ENCODE measurements at places on chromosomes 7 and 10.

DNA sequence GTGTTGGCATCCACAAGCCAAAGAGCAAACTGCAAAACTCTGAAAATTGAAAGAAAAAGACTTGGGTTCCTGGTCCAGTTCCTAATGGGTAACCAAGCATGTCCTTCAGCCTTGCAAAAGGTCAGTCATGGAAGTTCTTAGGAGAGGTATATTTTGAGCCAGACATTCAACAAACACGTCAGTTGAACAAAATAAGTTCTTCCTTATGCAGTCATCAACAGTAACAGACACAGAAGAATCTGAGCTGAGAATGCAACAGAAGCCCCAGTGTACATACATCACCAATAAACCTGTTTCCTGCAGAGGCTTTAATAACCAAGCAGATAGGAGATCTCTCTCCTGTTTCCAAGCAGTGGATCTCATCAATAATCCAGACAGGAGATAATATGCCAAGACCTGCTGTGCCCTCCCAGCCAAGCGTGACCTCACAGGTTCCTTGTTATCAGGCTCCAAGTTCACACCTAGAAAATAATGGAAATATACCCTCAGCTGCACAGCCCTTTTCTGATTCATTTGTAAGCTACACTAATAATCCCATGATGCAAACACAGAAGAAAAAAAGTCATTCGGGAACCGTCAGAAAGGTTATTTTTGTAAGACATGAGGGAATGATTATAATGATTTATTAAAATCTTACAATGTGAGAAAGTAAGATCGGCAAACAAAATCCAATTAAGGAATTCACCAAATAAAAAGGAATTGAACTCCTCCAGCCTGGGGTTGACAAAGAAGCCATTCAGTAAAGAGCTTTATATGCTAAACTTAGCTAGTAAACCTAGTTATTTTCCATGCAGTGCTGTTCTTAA lies 90.7 kb downstream of the DGKI start:
- peak; percentile 2 for DNase-seq

DNA sequence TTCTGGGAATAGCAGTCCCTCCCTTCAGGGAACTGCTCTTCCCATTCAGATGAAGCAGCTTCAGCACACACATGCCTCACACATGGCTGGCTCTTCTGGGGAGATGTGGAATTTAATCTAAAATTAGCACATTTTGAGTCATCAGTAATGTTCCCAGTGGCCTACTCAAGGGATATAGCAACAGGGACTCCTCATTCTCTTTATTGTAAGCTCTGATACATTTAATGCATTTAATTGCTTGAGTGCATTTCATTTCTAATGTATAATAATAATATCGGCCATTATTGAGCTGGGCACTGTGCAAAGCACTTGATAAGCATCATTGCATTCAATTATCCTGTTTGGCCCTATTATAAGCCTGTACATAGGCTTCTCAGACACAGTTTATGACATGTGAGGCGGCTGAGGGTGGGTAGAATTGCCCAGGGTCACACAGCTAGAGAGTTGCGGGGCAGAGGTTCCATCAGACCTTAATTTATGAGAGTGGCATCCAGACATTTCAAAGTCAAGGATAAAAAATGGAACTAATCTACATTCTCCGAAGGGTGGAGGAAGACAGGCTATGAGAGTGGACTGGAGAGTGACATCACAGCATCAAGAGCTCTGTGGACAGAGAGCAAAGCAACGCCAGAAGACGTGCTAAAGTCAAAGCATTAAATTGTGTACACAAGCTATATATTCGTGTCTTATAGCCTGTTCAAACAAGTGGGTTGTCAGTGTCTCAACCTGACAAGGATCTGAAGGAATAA lies 76.8 kb downstream of the LANCL2 start:
- no peak for DNase-seq

DNA sequence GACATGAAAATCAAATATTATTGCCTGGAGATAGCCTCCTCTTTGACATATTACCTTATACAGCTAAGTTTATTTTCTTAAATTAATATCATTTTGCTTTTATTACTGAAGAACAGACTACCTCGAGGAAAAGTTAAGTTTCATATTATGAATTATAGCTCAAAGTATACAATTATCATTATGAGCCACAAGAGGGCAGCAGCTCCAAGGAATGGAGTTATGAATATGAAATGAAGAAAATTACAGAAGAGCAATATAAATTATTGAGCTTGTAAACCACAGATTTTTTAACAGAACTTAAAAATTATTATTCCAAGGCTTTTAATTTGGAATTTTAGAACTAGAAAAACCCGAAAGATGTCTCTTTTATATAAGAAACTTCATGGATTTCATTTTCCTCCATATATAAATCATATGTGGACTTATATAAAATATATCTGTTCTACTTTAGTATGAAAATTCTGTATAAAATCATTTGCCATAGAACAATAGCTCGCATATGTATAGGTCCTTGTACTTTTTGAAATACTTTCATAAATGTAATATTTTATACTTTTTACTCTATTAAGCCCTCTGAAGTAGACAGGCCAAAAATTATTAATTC lies 40.1 kb downstream of the IQUB start:
- DNase-seq = peak; percentile 80

GRCh38 chr7:4074994-4075393 lies 607.1 kb upstream of the FOXK1 start:
- DNase-seq = no peak

DNA sequence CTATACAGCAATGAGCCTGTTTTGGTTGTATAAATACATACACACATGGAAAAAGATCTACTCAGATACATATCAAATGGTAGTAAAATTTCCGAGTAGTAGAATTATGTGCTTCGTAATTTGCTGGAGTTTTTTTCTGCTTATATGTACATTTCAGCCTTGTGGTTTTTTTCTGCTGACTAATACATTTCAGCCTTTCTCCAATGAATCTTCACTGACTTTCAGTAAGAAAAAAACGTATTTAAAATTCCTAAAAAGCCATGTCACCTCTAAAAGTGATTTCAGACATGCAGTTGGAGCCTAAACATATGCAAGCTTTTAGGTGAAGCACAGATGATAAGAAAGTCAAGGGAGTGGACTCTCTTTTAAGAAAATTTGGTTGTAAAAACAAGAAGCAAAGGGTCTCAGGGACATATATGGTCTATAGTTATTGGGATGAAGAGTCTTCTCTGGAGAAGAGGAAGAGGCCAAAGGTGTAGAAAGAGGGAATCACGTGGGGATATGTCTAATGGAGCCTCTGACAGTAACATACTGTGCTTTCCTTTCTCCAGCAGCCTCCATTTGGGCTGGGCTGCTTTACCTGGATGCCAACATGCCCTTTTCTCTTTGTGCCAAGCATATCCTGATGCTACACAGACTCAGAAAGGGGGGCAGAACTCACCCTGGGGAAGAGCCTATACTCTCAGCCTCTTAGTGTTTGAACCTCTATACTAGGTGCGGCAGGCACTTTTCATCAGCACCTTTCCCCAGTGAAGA lies 2.4 kb downstream of the AMPH start:
- no peak for DNase-seq

- DNase-seq = no peak
Observed at GRCh38 chr7:151773797-151774196, 103.1 kb downstream of the PRKAG2 start.

DNA sequence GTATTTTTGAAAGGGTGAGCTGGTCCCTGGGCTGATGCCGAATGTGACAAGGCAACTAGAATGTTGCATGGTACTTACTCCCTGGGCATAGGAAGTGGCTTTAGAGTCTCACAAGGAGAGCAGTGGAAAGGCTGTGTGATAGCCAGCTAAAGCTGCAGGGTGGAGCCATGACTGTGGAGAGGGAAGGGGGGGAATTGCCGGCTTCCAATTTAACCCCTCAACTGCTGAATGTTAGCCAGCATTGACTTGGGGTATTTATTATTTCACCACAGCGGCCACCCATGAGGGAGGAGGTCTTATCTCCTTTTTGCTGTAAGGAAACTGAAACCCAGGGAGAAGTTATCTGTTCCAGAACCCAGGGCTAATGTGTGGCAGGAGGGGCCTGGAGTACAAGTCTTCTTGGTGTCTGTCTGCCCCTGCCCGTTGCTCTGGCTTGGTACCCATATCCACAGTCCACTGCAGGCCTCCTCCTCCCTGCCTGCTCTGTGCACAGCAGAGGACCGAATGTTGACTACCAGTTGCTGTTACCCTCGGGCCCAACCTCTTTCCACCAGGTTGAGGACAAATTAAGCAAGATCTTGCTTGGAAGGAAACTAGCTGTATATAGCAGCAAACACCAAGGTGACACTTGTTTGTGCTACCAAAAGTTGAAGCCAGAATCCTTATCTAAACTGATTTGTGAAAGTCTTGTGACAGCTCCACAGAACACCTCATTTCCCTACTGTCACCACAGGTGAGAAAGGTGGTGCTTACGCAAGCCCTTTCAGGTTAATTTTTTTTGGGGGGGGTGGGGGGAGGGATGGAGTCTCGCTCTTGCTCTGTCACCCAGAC lies 37.6 kb downstream of the WBP1L start:
- DNase-seq = peak; percentile 95

DNA sequence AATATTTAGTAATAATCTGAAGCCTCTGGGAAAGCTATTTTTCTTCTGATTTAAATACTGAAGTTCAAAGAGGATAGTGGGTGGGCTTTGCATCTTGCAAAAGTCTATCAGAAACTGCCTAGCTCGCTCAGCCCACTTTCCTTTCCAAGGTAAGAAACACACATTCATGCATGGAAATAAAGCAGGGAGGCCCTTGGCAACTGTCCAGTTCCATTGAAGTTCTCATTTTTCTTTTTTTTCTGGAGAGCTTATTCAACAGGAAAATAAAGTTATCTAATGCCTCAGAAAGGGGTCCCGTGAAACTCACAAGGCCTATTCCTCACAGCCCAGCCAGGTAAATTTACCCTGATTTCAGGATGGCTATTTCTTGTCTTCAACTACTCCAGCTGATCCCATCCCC lies 654.9 kb downstream of the KCNMA1 start:
- DNase-seq = no peak

GRCh38 chr7:94633014-94633341 lies 23.0 kb downstream of the SGCE start:
- DNase-seq = no peak

DNA sequence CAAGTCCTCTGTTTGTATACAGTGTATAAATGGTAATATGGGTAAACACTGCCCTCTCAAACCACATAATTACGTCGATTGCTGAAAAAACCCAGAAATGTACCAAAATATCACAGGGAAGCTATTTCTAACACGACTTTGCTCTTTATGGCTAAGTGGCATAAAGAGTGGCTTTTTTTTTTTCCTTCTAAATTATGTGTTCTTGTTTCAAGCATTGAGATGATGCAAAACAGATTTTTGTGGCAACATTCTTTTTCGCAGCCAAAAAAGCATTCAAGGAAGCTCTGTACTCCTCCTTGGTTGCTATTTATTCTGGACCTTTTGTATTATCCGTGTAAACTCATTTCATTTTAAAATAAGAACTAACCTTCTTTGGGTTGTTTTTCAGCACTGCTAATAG lies 138.9 kb downstream of the VTI1A start:
- no peak for DNase-seq

DNA sequence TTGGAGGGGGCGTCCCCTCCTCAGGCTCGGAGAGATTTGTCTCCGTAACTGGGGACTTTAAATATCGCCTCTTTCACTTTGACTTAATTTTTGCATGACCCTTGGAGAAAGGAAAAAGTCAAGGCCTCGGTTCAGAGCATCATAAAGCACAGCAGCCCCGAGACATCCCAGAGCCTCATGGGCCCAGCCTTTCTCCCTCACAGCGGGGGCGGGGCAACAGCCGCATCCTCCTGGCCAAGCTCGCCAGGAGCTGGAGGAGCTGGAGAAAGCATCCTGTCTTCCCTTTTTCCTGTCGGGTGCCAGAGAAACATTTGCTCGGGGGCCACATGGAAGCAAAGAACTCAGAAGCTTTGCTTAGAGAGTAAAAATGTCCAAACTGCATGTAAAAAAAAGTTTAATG lies 43.6 kb upstream of the DPYSL4 start:
- DNase-seq = no peak

DNA sequence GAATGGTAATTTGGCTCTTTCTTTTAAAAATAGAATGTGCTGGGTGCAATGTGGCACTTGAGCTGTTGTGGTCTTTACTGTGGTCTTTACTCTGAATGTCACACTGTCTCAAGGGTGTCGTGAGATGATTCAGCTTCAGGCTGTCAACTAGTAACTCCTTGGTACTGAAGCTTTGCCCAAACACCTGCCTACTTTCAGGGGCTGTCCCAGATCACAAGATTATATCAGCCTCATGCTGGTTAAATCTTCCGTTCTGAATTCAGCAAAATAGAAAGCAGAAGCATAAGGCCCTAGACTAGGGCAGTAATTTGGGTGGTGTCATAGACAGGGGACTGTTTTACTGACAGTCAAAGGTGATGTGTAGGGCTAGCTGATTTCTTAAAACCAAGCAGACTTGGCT lies 110.9 kb downstream of the BAMBI start:
- no peak for DNase-seq

DNA sequence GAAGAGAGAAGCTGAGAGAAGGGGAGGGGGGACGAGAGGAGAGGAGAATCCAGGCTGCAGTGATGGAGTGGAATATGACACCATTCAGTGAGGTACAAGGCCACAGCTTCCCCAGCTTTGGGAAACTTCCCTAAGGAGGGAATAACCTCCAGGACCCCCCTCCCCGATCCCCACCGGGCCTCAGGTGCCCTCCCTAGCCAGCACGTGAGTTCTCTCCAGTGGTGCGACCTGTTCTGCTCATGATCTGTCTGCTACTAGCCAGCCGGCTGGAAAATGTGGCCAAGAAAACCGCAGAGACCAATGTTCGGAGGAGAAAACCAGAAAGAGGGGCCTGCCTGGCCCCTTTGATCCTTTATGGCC lies 39.9 kb upstream of the AGK start:
- no peak for DNase-seq

- no peak for DNase-seq
Observed at GRCh38 chr7:137574812-137575211, 231.3 kb upstream of the PTN start.

DNA sequence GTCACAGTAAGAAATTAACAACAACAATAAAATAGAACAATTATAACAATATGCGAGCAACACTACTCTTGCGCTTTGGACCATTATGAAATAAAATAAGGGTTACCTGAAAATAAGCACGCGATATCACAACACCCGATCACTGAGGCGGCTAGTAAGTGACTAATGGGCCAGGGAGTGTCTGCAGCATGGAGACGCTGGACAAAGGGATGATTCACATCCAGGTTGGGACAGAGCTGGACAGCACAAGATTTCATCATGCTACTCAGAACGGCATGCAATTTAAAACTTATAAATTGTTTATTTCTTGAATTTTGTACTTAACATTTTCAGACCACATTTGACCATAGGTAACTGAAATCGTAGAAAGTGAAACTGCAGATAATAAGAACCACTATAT lies 15.6 kb downstream of the HIBADH start:
- DNase-seq = no peak

- no peak for DNase-seq
Observed at GRCh38 chr7:18655506-18655905, 160.0 kb downstream of the HDAC9 start.
